Peyer's patch (tissue), 4 donors: ENCODE measurements at places on chromosomes 4 and X. TPM values are rescaled to one million over a fixed set of nuclear protein-coding genes. Genes with fewer than 3 reads are reported as not detected.

DNA sequence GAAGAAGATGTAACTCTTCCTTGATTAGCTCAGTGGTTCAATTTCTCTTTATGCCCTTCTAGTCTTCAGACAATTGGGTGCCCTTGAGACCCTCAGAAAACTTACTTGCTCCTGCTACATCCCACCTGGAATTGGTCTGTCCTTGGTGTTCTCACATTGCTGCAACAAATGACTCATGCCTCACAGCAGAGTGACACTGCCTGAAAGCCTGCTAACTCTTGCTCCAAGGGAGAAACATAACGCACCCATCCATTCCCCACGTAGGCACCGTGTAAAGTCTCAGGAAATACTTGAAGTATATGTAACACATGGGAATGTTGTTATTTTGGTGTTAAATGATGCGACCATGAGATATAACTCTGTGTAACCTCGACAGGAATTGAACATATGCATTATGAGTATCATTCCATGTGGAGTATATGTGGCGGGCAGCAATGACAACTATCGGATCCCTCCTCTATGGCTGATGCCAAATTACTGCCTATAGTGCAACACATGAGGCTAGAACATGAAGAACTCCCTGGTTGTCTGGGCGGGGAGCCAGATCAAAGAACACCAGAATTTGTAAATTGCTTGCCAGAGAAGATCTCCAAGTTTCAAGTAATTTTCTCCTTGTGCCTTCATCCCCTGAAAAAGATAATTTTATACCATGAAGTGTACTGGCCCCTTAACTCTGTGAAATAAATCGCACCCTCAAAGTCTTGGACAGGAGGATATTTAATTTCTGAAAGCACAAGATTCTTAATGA lies 231.3 kb upstream of the STK26 start:
- H3K27me3 ChIP-seq = no peaks in the 10 kb centered on the region
- no peak for DNase-seq
- no peaks in the 10 kb centered on the region for H3K4me1 ChIP-seq
- no peaks in the 10 kb centered on the region for H3K36me3 ChIP-seq
- no peak overlapping the region for H3K27ac ChIP-seq

DNA sequence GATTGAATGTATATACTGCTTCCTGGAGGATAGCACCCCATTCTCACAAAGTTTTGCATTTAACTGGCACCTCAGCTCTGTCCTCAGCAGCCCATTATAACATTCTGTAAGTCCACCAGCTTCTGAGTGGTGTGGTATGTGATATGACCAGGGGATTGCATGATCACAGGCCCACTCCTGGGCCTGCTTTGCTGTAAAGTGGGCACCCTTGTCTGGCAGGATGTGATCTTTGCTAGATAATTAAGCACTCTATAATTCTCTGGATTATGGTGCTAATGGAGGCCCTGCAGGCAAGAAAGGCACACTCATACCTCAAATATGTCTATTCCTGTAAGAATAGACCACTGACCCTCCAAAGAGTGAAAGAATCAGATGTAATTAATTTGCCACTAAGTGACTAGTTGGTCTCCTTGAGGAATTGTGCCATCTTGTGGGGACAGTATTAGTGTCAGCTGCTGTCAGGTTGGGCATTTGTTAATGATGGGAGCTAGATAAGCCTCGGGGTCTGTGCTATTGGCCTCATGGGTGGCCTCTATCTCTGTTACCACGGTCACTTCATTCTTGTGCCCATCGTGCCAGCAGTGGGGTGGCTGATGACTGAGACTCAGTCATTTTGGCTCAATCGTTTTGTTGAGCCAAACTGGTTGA lies 2.2 kb upstream of the CFI start:
- H3K36me3 ChIP-seq = no peaks in the 10 kb centered on the region
- DNase-seq = peak; percentile 52
- no peak overlapping the region for H3K27ac ChIP-seq

DNA sequence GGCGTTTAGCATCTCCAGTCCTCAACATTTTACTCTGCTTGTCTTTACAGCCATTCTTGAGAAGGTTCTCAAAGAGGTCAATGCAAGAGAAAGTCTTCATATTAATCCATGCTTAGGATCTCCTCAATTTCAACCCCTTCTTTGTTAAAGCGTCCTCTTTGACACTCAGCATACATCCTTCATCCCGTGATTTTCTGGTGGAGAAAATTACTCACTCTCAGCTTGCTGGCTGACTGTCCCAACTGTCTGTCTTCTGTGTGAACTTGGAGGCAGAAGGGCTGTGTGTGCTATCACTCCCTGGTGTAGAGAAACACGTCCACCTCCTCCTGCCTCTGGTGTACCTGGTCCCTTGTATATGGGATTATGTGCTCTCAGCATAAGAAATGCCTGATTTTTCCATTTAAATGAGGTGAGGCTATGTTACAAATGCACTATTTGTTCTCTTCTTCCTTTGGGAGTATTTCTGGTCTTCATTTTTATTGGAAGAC lies 57.8 kb downstream of the GALNT7 start:
- no peaks in the 10 kb centered on the region for H3K4me1 ChIP-seq
- H3K4me3 ChIP-seq = no peak overlapping the region
- H3K36me3 ChIP-seq = no peaks in the 10 kb centered on the region
- DNase-seq = no peak
- H3K27ac ChIP-seq = no peak overlapping the region
- no peaks in the 10 kb centered on the region for H3K27me3 ChIP-seq

GRCh38 chr4:187286525-187286924 lies 562.9 kb upstream of the FAT1 start:
- no peaks in the 10 kb centered on the region for H3K36me3 ChIP-seq
- no peak overlapping the region for H3K27ac ChIP-seq
- H3K27me3 ChIP-seq = no peaks in the 10 kb centered on the region

GRCh38 chr4:117378942-117379341 lies 293.6 kb upstream of the TRAM1L1 start:
- H3K4me3 ChIP-seq = no peak overlapping the region
- DNase-seq = no peak
- no peaks in the 10 kb centered on the region for H3K36me3 ChIP-seq
- H3K27ac ChIP-seq = no peak overlapping the region

GRCh38 chr4:152024881-152025280 lies 264.1 kb upstream of the GATB start:
- no peak overlapping the region for H3K27ac ChIP-seq
- no peak for DNase-seq
- H3K4me3 ChIP-seq = no peak overlapping the region
- H3K27me3 ChIP-seq = no peaks in the 10 kb centered on the region
- no peaks in the 10 kb centered on the region for H3K36me3 ChIP-seq

DNA sequence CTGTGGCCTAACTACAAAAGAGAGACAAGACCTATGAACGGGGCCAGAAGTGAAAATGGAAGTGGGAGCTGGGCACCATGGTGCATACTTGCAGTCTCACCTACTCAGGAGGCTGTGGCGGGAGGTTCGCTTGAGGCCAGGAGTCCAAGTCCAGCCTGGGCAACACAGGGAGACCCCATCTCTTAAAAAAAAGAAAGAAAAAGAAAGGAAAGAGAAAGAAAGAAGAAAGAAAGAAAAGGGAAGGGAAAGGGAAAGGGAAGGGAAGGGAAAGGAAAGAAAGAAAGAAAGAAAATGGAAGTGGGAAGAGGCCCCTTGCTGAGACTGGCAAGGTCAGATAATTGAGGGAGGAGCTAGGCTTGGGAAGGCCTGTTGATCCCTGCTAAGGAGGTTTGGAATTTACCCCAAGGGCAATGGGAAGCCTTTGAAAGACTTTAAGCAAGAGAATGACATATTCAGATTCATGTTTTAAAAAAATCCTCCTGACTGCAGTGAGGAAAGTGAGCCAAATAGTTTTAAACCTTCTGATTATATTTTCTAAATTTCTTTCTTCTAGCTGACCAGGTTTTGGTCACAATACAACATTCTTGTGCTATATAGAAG lies 17.7 kb upstream of the HERC5 start:
- H3K36me3 ChIP-seq = no peaks in the 10 kb centered on the region
- H3K4me1 ChIP-seq = no peaks in the 10 kb centered on the region
- no peak overlapping the region for H3K4me3 ChIP-seq
- no peak overlapping the region for H3K27ac ChIP-seq
- H3K27me3 ChIP-seq = no peaks in the 10 kb centered on the region
- DNase-seq = no peak

DNA sequence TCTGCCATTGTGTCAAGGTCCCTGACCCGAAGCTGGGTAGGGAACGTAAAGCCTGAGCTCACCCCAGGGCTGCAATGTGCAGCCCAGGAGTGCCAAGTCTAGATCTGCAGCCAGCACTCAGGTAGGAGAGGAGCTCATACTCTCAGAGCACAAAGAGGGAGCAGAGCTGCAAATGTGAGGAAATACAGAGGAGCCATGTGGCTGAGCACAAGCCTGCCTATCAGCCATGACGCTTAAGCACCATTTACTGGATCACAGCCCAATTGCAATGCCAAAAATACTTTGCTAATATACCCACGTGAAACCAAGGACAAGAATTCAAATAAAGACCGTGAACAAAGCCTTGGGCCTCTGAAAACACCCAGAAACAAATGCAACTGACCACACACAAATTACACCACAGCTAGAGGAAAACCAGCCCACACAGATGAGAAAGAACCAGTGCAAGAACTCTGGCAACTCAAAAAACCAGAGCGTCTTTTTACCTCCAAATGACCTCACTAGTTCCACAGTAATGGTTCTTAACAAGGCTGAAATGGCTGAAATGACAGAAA lies 69.0 kb upstream of the HPF1 start:
- H3K36me3 ChIP-seq = no peaks in the 10 kb centered on the region
- DNase-seq = no peak
- H3K4me3 ChIP-seq = no peak overlapping the region
- no peaks in the 10 kb centered on the region for H3K27me3 ChIP-seq

DNA sequence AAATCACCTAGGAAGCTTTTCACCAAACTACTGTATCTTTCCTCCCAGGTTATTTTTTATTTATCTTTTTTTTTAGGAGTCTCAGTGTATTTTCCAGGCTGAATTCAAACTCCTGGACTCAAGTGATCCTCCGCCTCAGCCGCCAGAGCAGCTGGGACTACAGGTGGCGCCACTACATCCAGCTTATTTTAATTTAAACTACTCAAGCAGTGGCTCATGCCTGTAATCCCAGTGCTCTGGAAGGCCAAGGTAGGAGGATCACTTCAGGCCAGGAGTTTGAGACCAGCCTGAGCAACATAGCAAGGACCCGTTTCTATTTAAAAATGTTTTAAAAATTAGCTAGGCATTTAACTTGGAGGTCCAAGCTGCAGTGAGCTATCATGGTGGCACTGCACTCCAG lies 37.8 kb downstream of the LEF1 start:
- H3K27ac ChIP-seq = no peak overlapping the region
- H3K27me3 ChIP-seq = no peaks in the 10 kb centered on the region

GRCh38 chrX:94743478-94743877 lies 1069.5 kb downstream of the FAM133A start:
- no peaks in the 10 kb centered on the region for H3K27me3 ChIP-seq
- no peak overlapping the region for H3K27ac ChIP-seq
- no peaks in the 10 kb centered on the region for H3K36me3 ChIP-seq
- H3K4me1 ChIP-seq = no peaks in the 10 kb centered on the region

DNA sequence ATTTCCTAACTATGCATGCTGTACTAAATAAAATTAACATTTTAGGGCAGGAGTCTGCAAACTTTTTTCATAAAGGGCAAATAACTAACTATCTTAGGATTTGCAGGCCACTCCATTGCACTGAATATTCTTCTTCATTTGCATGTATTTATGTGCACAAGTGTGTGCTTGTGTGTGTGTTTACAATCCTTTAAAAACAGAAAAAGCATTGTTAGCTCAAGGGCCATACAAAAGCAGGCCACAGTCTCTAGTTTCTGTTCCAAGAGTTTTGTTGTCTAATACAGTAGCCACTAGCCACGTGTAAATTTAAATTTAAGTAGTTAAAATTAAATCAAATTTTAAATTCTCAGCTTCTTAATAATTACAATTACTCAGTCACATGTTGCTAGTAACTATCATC lies 621.8 kb downstream of the TMA16 start:
- H3K27me3 ChIP-seq = no peaks in the 10 kb centered on the region
- H3K4me3 ChIP-seq = no peak overlapping the region
- no peak overlapping the region for H3K27ac ChIP-seq
- H3K36me3 ChIP-seq = no peaks in the 10 kb centered on the region

DNA sequence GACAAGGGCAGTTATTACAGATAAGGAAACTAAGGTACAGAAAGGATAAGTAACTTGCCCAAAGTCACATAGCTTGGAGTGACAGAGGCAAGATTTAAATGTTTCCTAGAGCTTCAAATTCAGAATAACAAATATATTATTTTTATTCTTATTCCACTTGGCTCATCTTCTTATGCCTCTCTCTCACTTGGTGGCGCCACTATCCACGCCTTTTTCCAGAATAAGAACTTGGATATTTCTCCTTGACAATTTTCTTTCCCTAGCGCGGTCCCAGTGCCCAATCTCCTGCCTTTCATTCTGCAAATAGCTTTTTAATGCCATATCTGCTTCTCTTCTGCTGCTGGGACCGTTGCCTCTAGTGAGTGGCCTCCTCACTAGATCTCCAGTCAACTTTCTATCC lies 78.5 kb downstream of the MSN start:
- no peak for DNase-seq
- no peaks in the 10 kb centered on the region for H3K36me3 ChIP-seq
- no peaks in the 10 kb centered on the region for H3K4me1 ChIP-seq
- no peak overlapping the region for H3K27ac ChIP-seq

GRCh38 chr4:79298027-79298426 lies 27.8 kb downstream of the NAA11 start:
- H3K4me3 ChIP-seq = no peak overlapping the region
- H3K27me3 ChIP-seq = no peaks in the 10 kb centered on the region

Gene LRCH2
- 2.0 TPM for total RNA-seq

Gene TRIM60
- not detected for total RNA-seq

Gene HS6ST2
- total RNA-seq = not detected
